ENCODE measurements at places on chromosomes 13 and 19. TPM values are rescaled to one million over a fixed set of nuclear protein-coding genes. Genes with fewer than 3 reads are reported as not detected.

Gene CEACAM20
- total RNA-seq, result not detected

Gene SRRM5
- total RNA-seq, result not detected

Gene ARGLU1
- total RNA-seq, result 18.3 TPM

Gene NUMBL
- total RNA-seq, result 28.8 TPM

Gene ZNF611
- 5.8 TPM for total RNA-seq

Gene NHLRC3
- 6.2 TPM for total RNA-seq

Gene TMEM38A
- 0.35 TPM for total RNA-seq

Gene ZNF737
- 3.4 TPM for total RNA-seq

Gene LRRC8E
- 7.2 TPM for total RNA-seq

Gene ATP4B
- total RNA-seq, result not detected

Gene ZNF132
- 0.29 TPM for total RNA-seq

Gene EHD2
- 141 TPM for total RNA-seq

Gene ZNF850
- 0.35 TPM for total RNA-seq

Gene TGDS
- total RNA-seq, result 13.8 TPM

Gene GPC6
- 8.4 TPM for total RNA-seq

Gene FPR1
- not detected for total RNA-seq

Gene SLC6A16
- not detected for total RNA-seq

Gene ZNF418
- 0.29 TPM for total RNA-seq

Gene GZMM
- not detected for total RNA-seq

Gene ZNF578
- 0.58 TPM for total RNA-seq
